ENCODE measurements at places on chromosomes 12 and 14. TPM values are rescaled to one million over a fixed set of nuclear protein-coding genes. Genes with fewer than 3 reads are reported as not detected.

RERGL gene
- not detected for total RNA-seq

FAM181A gene
- not detected for total RNA-seq

FAM222A gene
- 1.2 TPM for total RNA-seq

RABGGTA gene
- 26.6 TPM for total RNA-seq

ASPG gene
- total RNA-seq, result not detected

ABCC9 gene
- total RNA-seq, result 0.36 TPM

NFE2 gene
- 0.29 TPM for total RNA-seq

PHLDA1 gene
- 41.2 TPM for total RNA-seq

CNTN1 gene
- 2.1 TPM for total RNA-seq

TSPAN8 gene
- total RNA-seq, result not detected

DAO gene
- not detected for total RNA-seq

APOLD1 gene
- 0.38 TPM for total RNA-seq

RIN3 gene
- 24.7 TPM for total RNA-seq

HCAR2 gene
- total RNA-seq, result not detected

RD3L gene
- not detected for total RNA-seq

VRTN gene
- total RNA-seq, result 0.14 TPM

FSCB gene
- not detected for total RNA-seq

JDP2 gene
- total RNA-seq, result 79.5 TPM

MOK gene
- 9.3 TPM for total RNA-seq

LTBP2 gene
- total RNA-seq, result 196 TPM

OR6C2 gene
- total RNA-seq, result not detected

EXOC3L4 gene
- not detected for total RNA-seq

C1QL4 gene
- 0.09 TPM for total RNA-seq

SSTR1 gene
- not detected for total RNA-seq

HDAC7 gene
- 76.3 TPM for total RNA-seq

CMTM5 gene
- not detected for total RNA-seq

WNT1 gene
- total RNA-seq, result not detected

SCNN1A gene
- total RNA-seq, result 1.3 TPM

DNAJC22 gene
- total RNA-seq, result 0.34 TPM

ARHGAP9 gene
- 2.5 TPM for total RNA-seq

CLEC1B gene
- total RNA-seq, result not detected

TPH2 gene
- total RNA-seq, result 0.24 TPM

JPH4 gene
- total RNA-seq, result 1.1 TPM

SDR9C7 gene
- 0.17 TPM for total RNA-seq

AMDHD1 gene
- 0.52 TPM for total RNA-seq

APAF1 gene
- total RNA-seq, result 38.3 TPM

C12orf43 gene
- 16.2 TPM for total RNA-seq

MMAB gene
- 17.8 TPM for total RNA-seq

SETD1B gene
- 20.9 TPM for total RNA-seq

CTSG gene
- not detected for total RNA-seq

UNC79 gene
- 0.75 TPM for total RNA-seq

SLCO1B3 gene
- total RNA-seq, result not detected

USP44 gene
- 4.3 TPM for total RNA-seq

PTPRR gene
- 1.3 TPM for total RNA-seq

KRT86 gene
- total RNA-seq, result 0.43 TPM

AQP2 gene
- not detected for total RNA-seq

ISM2 gene
- total RNA-seq, result 0.39 TPM

RHOJ gene
- total RNA-seq, result 29.6 TPM

RGS6 gene
- 0.34 TPM for total RNA-seq

CISTR gene
- not detected for total RNA-seq

ARHGAP5 gene
- 127 TPM for total RNA-seq

GLIPR1L1 gene
- not detected for total RNA-seq

HOXC9 gene
- total RNA-seq, result not detected

PKP2 gene
- 18.7 TPM for total RNA-seq

ALDH1L2 gene
- total RNA-seq, result 69.2 TPM

NRIP2 gene
- total RNA-seq, result not detected

AKAP5 gene
- total RNA-seq, result 2.9 TPM

CSAD gene
- 16.7 TPM for total RNA-seq
